ENCODE measurements at places on chromosomes 4 and X.
A peak's percentile ranks its signal among the peaks of the same experiment; 100 is the strongest.

- no peak for DNase-seq
These were observed 138.9 kb upstream of the IGFBP7 start for GRCh38 chr4:57249083-57249482.

- DNase-seq = peak; percentile 11
These were observed 62.8 kb downstream of the PPP1R2C start for GRCh38 chrX:42714981-42715700.

DNA sequence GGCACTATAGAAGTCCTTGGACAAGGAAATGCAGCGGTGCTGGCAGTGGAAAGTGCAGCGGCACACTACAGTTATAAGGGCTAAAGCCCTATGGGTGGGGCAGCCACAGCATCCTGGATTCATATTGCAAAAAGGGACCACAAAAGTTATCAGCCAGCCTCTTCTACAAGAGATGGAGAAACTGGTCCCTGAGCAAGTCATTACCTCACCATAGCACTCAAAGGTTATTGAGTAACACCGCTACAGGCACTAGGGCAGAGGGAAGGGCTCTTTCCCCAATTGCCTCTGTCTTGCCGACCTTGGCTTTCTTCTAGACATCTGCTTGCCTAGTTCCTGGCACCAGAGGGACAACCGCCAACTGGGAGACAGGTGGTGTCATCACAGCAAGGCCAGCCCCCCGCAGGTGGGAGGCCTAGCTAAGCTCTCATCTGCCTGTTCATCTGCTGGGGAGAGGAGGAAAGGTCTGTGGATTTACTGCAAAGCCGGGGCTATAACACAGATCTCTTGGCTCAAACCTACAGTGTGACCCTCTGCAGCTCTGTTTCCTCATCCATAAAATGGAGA is 600.0 kb downstream of the BCOR start:
- DNase-seq = no peak

DNA sequence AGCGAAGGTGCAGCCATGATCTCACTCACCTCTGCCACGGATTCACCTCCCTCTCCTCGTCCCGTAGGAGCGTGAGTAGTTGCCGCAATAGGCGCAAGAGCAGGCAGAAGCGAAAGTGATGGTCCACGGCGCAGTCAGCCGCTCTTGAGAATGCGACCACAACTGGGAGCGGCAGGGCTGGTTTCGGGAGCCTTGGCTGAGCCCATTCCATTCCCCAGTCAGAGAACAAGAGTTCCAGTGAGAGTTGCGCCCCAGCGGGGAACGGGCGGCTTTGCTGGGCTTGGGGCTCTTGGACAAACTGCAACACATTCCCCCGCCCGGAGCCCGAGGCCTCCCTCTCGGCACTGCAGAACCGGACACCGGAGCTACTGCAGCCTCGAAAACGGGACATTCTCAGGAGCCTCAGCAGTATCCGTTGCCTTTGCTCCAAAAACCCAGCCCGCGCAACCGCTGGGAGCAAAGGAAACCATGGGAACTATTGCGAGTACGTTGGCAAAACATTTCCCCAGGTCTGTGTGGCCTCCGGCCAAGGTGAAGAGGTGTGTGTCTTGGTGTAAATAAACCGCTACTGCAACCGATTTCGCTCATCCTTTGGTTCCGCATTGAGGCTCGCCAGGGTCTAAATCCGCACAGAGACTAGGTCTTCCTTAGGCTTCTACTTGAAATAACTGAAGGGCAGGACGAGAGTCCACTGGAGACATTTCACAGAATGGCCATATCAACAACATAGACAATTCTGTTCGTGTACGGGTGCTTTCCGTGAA is 5.7 kb upstream of the ZBTB33 start:
- DNase-seq = peak; percentile 24

GRCh38 chr4:41120297-41121217 is 93.8 kb downstream of the APBB2 start:
- DNase-seq = no peak

- no peak for DNase-seq
These were observed 50.6 kb upstream of the TENM3 start for GRCh38 chr4:182192511-182193181.

- no peak for DNase-seq
These were observed 93.0 kb downstream of the CENPC start for GRCh38 chr4:67452100-67452845.

- DNase-seq = peak; percentile 4
These were observed 53.0 kb downstream of the DCUN1D4 start for GRCh38 chr4:51895816-51896408.

DNA sequence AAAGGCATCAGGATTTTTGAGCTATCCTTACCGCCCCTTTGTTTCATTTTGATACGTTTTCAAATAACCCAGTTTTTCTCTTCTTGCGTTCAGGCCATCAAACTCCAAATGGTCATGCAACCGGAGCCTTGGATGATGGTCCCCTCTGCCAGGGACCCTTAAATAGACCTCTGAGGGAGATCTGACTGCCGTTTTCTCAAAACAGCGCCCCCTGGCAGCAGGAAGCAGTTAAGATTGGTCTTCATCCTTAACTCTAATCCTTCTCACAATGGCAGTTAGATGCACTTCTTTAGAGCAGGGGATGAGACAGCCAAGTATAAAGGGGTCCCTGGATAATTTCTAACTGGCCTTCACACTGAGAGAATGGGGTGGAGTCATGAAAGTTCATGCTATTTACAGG is 525.0 kb upstream of the SPANXN1 start:
- no peak for DNase-seq

GRCh38 chrX:118528071-118528737 is 32.6 kb downstream of the DOCK11 start:
- DNase-seq = peak; percentile 37

GRCh38 chr4:89482926-89483595 is 175.5 kb upstream of the GPRIN3 start:
- DNase-seq = no peak

- DNase-seq = no peak
These were observed 371.0 kb downstream of the BCOR start for GRCh38 chrX:39726771-39727170.

DNA sequence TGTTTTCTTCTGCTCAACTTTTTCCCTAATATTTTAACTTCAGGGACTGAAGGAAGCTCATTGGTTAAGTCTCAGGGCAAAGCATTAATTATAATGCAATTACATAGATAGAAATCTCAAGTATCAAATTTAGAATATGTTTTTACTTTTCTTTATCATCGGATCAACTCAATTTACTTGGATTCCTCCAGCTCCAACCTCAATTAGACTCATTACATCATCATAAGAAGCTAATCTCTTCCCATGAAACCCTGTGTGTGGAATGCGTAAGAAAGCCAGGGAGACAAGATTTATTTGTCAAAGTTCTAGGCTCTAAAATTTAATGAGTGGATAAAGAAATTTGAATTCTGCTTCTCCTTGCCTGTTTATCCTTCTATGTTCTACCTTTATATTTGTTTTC is 918.4 kb downstream of the ADGRL3 start:
- no peak for DNase-seq

GRCh38 chr4:57710053-57710452 is 599.9 kb upstream of the IGFBP7 start:
- DNase-seq = no peak

DNA sequence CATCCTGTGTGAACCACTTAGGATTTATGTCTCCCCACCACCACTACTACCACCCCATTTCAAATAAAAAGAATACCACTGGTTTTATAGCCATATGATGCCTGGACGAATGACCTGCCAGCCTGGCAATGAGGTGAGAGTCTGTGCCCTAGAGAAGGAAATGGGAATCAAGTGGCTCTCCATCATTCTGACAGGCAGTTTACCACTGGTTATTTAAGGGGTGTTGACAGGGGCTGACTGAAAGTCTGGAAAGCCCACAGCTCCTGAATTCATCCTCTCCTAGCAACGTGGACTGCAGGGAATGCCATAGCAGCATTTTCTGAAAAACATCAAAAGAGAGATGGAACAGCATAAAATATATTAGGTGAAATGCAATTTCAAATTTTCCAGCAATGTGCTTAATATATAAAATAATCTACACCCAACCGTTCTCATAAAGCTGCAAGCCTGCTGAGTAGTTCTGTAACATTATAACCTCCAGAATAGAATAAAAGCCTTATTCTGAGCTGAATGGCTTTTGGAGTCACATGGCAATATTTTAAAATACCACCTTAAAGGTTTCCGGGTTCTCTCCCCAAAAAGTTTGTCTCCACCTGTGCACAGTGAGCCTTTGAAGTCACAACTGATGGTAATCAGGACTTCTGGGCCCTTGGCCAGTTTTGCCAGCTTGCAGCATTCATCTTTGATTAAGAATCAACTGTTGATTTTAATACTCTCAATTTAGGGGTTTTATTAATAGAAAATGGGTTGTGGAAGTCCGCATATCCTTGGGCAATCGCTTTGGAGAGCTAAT is 121.5 kb downstream of the DCTD start:
- no peak for DNase-seq

GRCh38 chr4:57231781-57232180 is 121.6 kb upstream of the IGFBP7 start:
- no peak for DNase-seq

GRCh38 chr4:38800961-38801450 is 3.6 kb downstream of the TLR1 start:
- DNase-seq = no peak

DNA sequence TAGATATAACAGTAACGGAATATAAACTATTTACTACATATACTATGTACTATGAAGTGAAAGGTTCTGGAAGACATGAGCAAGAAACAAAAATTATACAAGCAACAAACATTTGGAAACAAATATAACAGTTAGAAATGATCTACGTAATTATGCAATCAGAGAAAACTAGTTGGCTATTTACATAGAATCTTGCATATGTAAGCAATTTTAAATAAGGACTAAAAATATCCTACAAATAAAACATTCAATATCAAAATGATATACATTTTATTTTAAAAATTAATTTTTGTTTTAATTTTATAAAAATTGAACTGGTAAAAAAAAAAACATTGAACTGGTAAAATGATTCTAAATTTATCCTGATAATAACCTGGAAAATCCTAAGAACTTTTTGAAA is 642.5 kb upstream of the PCDH10 start:
- DNase-seq = no peak

GRCh38 chr4:187887906-187888305 is 107.7 kb upstream of the ZFP42 start:
- no peak for DNase-seq

DNA sequence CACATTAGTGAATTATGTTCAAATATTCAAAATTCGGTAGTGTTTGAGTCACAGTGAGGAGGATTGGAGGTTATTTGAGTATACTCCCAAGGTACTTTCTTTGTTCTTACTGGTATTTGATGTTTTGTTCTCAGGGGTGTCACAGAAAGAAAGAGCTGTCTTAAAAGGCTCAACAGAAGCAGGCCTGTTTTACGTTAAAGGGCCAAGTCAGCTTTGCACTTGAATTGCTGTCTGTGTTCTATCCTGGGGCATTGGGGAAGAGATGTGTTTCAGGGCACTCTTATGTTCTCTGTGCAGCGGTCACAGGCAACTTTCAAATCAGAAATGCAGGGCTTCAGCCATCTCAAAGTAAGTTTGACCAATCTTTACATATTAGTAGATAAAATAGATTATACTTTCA is 1113.1 kb upstream of the LCORL start:
- no peak for DNase-seq

GRCh38 chr4:173151496-173151895 is 17.1 kb upstream of the GALNT7 start:
- no peak for DNase-seq

DNA sequence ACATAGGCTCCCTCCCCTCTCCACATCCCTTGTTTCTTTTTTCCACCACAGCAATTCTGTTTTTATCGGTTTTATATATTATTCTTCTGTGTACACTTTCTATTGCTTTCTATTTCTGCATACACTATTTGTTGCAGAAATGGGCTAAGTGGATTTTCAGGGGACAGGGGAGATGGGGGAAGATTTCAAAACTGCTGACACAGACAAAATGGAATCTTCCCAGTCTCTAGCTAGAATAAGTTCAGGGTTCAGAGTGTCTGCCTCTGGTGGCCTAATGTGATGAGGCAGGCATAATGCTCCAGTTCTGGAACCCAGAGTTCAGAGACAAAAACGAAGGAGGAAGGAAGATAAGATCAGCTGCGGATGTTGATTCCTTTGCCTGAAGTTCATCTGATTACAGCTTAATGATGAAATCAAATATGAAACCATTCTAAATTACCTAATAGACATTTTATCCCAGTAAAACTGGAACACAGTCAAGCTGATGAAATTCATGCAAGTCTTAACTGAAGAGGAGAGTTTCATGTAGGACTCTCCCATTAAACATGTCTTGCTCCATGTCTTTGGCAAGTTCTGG is 447.1 kb downstream of the AFF2 start:
- DNase-seq = no peak

DNA sequence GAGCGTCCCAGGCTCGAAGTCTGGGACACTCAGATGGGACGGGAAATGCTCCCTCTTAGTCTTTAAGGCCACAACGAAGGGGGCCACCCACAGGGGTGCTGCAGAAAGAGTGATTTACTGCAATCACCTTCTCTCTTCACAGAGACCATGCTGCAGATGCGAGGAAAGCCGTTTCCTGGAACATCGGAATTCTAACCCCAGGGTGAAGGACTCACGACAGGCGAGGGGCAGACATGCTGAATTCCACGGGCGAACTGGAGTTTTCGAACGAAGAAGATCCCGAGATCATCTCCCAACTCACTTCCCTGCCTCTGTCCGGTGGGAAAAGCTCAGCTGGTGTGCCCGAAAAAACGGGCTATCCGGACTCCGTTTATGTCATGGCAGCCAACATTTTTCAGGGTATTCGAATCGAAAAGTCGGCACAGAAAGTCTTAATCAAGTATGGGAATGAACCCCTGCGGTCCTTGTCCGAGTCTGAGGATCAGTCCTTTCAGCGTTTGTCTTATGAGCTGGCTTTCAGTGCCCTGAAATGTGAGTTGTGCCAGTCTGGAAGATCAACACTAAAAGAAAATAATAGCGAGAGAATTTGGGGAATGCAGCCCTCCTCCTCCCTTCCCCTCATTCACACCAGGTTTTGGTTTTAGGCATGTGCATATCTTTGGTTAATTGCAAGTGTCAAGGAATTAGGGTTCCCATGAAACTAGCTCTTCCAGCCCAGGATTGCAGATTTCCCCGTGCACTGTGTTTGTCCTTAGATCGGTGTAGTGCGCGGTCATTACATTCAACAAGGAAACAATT is 905 bp downstream of the NSUN7 start:
- DNase-seq = no peak

- no peak for DNase-seq
These were observed 404.1 kb downstream of the MAPK10 start for GRCh38 chr4:85955620-85956292.

DNA sequence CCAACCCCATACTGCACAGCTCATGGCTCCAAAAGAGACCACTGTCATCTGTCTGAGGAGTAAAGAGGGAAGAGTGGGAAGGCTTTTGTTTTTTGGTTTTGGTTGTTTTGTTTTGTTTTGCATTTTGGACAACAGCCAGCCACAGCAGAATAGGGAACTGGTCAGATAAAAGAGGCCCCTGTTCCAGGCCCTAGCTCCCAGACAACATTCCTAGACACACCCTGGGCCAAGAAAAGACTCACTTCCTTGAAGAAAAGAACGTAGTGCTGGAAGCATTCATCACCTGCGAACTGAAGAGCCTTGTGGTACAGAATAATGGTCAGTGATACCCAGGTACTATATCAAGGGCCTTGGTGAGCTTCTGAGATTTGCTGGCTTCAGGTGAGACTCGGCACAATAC is 619.4 kb upstream of the SPANXN1 start:
- DNase-seq = no peak
